ENCODE measurements at places on chromosomes 5 and 9.

DNA sequence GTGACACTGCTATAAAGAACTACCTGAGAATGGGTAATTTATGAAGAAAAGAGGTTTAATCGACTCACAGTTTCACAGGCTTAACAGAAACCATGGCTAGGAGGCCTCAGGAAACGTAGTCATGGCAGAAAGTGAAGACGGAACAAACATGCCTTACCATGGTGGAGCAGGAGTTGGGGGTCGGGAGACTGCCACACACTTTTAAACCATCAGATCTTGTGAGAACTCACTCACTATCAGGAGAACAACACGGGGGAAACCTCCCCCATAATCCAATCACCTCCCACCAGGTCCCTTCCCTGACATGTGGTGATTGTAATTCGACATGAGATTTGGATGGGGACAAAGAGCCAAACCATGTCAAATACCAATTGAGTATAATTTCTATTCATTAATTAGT, 2392.6 kb upstream of the C9orf72 start:
- no peak for DNase-seq

DNA sequence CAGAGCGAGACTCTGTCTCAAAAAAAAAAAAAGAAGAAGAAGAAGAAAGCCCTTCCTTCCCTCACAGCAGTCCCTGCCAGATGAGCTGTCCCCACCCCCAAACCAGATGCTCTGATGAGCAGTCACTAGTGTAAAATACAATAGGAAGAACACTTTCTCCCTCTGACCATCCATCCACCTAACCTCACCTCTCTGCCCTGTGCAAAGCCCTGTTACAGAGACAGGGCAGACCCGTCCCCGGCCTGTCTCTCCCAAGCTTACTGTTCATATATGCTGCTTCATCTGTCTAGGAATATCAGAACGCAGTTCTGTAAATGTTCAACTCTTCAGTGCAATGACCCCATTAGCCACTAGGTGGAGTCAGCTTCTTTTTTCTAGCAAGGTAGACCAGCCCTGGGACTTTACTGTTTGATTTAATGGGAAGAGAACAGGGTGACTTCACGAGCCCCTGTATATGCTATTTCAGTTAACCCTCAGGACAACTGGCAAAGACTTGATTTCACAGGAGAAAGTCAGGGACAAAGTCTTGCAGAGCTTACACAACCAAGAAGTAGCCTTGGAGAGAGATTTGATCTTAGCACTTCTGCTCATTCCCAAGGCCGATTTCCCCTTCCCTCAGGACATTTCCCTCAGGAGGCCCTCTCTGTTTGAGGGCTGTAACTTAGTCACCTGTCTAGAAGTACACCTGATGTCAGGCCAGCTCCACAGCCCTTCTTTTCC, 14.9 kb upstream of the FGFR4 start:
- DNase-seq = peak; percentile 59

DNA sequence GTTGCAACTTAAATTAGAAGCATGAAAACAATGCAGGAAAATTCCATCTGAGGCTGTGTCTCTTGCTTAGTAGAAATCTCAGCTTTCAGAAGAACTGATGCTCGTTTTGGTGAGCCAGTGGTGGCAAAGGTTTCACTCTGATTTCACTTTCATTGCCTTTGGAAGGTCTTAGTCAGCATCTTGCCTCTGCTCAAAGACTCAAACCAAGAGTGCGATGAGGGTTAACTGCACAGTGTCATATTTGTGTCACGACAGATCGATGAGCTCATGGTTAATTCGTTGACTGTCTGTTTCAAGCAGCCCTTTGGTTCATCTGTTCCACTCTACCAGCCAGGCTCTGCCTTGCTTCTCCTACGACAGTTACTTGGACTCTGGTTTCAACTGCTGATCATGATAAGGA, 331.3 kb upstream of the KIF2A start:
- DNase-seq = no peak

GRCh38 chr9:93656426-93657239, 80.2 kb downstream of the PHF2 start:
- DNase-seq = no peak

GRCh38 chr5:116370149-116370548, 204.5 kb downstream of the SEMA6A start:
- no peak for DNase-seq

GRCh38 chr9:7315746-7316145, 483.8 kb downstream of the DMAC1 start:
- no peak for DNase-seq

Data from T follicular helper cell (primary cell).